Caki2 (cell line): ENCODE measurements at places on chromosomes 12 and 14. TPM values are rescaled to one million over a fixed set of nuclear protein-coding genes. Genes with fewer than 3 reads are reported as not detected.

The GLIPR1L2 gene
- total RNA-seq = not detected in 2 replicates

The SLC6A15 gene
- total RNA-seq = 6.2 and 6.7 TPM in 2 replicates

DNA sequence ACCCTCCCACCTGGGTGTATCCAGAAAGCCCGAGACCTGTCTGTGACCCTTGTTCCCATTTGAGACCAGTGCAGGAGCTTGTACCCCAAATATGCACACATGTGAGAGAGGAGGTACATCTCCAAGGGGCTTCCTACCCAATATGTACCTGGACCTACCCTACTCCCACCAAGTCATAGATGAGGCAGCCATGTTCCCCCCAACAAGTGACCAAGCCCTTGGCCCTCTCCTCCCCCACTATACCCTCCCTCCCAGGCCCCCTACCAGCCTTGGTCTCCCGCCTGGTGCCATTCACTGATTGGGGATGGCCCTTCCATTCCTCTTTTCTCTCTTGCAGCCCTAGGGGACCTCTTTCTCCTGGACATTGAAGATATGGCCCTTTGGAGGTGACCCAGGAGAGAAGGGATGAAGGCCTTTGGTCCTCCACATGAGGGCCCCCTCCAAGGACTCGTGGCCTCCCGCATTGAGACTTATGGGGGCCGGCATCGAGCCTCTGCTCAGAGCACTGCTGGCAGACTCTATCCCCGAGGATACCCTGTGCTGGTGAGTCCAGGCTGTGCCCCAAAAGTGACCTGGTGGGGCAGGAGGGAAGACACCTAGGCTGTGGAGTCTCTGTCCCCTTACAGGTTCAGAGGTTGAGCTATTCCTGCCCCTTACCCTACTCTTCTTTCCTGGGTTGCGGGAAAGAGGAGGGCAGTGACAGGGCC is 1.5 kb downstream of the PLEKHG6 start:
- no peak for DNase-seq

DNA sequence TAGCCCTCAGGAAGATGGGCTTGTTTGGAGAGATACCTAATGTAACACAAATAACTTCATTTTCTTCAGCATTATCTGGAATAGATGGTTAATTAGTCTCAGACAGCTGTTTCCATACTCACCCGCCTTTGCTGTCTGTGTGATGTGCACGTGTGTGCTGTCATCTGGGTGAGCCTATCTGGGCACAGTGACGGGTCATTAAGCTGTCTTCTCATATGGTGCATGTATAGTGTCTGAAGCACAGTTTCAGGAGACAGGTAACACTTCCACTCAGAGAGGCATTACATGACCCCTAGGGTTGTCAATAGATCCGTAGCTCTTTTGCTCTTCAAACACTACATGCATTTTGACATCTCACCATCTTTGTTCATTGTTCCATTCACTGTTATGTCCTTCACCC is 493.3 kb downstream of the APAF1 start:
- DNase-seq = no peak

DNA sequence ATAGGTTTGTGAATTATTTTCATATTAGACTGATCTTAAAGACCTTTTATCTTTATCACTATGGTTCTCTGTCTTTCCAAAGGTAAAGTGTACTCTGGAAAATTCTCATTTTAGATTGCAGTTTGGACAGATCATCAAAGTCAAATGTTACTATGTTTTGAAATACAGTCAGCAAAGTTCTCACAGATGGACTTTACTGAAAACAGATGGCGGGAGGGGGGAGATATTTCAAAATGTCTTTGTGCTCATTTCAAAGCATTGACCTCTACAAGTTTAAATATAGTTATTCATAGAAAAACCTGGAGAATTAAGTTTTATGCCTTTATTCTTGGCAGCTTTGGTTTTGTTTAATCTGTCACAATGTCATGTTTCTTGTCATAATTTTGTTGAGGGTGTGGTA is 51.8 kb upstream of the LRTM2 start:
- no peak for DNase-seq

DNA sequence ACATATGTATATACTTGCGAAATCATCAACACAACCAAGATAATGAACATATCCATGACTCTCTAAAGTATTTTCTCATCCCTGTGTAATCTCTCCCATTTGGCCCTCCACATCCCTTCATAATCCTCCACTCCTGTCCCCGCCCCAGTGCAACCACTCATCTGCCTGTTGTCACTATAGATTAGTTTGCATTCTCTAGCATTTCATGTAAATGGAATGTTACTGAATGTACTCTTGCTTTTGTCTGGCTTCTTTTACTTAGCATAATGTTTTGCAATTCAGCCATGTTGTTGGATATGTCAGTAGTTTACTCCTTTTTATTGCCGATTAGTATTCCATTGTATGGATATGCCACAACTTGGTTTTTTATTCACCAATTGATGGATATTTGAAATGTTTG is 99.1 kb downstream of the BICD1 start:
- DNase-seq = no peak

The SMIM41 gene
- total RNA-seq = not detected in 2 replicates

The CBLN3 gene
- total RNA-seq = 0.81 and 2.2 TPM in 2 replicates

DNA sequence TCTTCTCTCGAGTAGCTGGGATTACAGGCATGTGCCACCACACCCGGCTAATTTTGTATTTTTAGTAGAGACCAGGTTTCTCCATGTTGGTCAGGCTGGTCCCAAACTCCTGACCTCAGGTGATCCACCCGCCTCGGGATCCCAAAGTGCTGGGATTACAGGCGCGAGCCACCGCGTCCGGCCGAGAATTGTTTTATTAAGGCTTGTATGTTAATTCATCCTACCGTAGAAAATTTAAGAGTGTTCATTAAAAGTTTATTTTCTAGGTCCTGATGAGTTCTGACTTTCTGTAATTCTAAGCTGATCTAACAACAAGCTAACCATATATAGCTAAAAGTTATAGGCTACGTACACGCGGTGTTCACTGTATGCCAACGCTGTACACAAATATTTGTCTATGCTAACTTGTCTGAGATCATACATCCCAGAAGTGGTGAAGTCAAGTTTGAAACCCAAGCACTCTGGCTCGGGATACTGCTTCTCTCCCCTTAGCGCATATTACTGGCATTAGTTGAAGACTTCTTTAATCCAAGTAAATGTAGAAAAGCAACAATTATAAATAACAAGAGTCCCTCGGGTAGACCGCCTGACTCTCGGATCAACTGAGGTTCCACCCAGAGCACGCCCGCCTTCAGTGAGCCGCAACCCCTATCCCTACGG is 570 bp upstream of the MRPS35 start:
- no peak for DNase-seq

DNA sequence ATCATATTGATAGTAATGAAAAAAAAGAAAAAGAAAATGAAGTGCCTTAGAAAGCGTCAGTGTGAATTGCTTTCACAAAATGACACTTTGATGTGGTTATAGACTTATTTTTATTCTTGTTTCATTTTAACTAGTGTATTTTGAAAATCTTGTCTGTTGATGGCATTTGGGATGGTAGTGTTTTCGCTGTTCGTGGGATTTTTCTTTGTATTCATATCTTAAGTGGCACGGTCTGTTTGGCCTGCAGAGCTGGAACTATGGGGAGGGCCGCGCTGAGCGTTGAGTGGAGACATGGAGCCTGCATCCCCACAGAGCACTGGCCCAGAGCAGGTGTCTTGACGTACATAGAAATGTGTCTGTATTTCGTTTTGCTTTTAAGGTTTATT is 61.6 kb downstream of the WDR20 start:
- no peak for DNase-seq

- peak; percentile 93 for DNase-seq
Observed at GRCh38 chr14:93332853-93333630, at the start of gene BTBD7. Gene BTBD7 (minus strand): TSS chr14:93333036. CDS start chr14:93296051, 36,985 bp downstream.

The OTX2 gene
- not detected in 2 replicates for total RNA-seq

The RFX4 gene
- not detected in 2 replicates for total RNA-seq

- peak; percentile 79 for DNase-seq
Observed at GRCh38 chr12:16385782-16386646, 38.6 kb downstream of the MGST1 start.

The CCDC198 gene
- 6.7 and 14.2 TPM in 2 replicates for total RNA-seq

DNA sequence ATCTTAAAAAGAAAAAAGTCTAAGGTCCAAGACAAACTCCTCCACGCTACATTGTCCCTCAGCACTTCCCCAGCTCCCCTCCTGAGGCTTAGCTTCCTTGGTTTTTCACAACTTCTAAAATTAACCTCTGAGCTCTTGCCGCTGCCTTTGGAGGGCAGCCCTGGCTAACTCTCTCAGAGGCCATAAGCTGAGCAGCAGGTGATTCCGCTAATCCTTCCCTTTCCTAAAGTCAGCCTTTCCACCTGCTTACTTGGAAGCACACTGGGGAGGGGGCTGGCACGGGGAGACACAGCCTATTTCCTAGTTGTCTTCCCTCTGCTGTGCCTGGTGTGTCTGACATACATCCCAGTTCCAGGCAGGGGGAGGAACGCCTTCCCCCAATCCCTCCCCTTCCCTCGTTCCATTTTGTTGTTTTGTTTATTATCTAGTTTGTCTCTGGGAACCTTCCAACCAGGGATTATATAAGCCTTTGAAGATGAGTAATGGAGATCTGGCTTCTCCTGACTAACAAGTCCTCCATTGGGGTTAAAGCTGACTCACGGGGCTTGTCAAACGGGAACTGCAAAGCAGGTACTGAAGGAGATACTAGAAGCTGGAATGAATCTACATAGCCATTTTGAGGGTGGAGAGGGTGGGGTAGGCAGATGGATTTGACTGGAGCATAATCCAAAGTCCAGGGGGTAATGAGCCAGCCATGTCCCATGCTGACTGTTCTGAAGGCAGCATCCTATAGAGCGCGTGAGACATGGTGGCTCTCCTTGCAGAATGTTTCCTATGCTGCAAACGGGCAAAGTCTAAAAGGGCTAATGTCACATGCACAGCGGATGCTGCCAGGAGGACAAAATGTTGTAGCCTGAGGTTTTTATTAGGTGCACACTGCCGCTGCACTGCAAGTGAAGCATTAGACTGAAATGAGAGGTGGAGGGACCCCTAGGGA is 230.8 kb downstream of the FOXN3 start:
- peak; percentile 1 for DNase-seq

The FAM181A gene
- not detected in 2 replicates for total RNA-seq

- no peak for DNase-seq
Observed at GRCh38 chr14:50874757-50875156, 2.9 kb downstream of the ABHD12B start.

- no peak for DNase-seq
Observed at GRCh38 chr12:56110571-56110970, 5.9 kb upstream of the RPL41 start.

GRCh38 chr14:22564463-22564862 is 24.6 kb downstream of the DAD1 start:
- DNase-seq = no peak

The DTX1 gene
- not detected in 2 replicates for total RNA-seq

GRCh38 chr12:18224745-18225144 is 36.6 kb upstream of the PIK3C2G start:
- DNase-seq = peak; percentile 42

The AVPR1A gene
- not detected in 2 replicates for total RNA-seq

- no peak for DNase-seq
Observed at GRCh38 chr14:55450987-55451386, 10.6 kb upstream of the TBPL2 start.

The SLC11A2 gene
- 25.9 and 41.4 TPM in 2 replicates for total RNA-seq

DNA sequence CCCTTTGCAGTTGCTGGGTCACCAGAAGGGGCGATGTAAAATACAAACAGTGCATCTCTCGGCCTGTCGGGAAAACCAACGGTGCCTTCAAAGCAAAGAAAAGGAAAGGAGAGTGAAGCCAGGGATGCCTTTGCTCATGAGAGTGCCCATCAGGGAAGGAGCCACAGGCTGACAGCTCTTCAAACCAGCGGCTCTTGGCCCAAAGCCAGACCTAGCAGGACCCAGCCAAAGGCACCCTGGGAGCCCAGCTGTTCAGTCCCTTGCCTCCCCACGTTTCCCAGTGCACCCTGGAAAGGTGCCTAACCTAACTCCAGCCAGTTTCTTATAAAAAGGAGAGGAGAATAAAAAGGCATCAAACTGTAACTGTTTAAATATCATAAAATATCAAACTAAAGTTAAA is 29.2 kb downstream of the PRMT8 start:
- DNase-seq = no peak

DNA sequence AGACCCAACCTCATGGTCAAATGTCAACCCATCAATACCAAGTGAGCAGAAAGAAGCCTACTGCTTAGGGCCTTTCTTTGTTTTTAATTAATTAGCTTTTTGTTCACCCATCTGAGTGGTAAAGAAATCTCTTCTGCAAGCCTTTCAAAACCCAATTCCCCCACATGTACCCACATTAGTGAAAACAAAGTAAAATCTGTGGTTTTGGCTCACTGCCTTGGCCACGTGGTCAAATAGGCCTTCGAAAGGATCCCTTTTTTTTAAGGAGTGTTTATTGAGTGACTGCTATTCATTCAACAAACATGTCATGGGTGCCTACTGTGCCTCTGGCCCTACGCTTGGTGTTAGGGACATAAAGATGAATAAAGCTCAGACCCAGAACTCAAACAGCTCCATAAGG is 160.1 kb downstream of the NUAK1 start:
- no peak for DNase-seq

GRCh38 chr12:11559626-11560340 is 89.7 kb upstream of the ETV6 start:
- no peak for DNase-seq

The COX8C gene
- not detected in 2 replicates for total RNA-seq

The OR11H6 gene
- total RNA-seq = not detected in 2 replicates

DNA sequence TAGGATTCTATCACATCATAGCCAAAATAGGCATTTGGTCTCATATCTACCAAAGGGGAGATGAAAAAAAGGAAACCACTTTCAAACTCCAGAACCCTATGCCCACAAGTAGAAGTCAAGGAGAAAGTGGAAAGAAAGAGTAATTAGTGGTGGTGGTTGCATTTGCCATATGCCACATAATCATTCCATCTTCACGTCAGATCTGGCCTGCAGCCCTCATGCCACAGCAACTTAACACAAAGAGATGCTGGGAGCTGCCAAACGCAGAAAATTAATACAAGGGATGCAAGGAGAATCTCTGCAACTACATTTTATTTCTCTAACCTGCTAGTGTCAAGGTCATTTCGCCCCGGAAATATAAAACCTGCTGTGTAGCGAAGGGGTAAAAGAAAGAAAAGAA is 148.6 kb upstream of the FOXN3 start:
- DNase-seq = no peak

The LRRC10 gene
- not detected in 2 replicates for total RNA-seq

DNA sequence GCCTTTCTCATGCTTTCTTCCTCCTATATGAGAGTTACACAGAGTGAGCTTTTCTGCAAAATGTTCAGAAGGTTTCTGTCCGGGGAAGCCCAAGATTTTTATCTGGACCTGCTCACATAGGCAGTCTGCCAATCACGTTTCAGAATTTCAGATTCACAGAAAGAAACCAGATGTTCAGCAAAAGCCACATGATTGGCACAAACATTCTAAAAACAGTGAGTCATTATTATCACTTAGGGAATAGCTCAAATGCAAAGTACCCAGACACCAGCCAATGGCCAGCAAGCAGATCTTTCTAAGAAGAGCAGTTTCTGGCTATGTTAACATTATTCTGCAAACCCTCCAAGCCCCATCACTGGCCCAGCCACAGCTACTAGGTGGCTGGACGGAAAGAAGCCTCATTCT is 1558.5 kb upstream of the TMEM132C start:
- DNase-seq = peak; percentile 51

The C1QL4 gene
- 25.7 and 31.2 TPM in 2 replicates for total RNA-seq

- no peak for DNase-seq
Observed at GRCh38 chr14:95759941-95760340, 46.0 kb upstream of the TCL1A start.

GRCh38 chr12:51848841-51849735 is 570 bp upstream of the FIGNL2 start:
- DNase-seq = peak; percentile 56

The HOXC6 gene
- 0.68 TPM in 1 of 2 replicates, not detected in the other for total RNA-seq

- DNase-seq = no peak
Observed at GRCh38 chr12:32454866-32455265, 55.5 kb downstream of the FGD4 start.
